ENCODE measurements at places on chromosomes 13 and 19.

DNA sequence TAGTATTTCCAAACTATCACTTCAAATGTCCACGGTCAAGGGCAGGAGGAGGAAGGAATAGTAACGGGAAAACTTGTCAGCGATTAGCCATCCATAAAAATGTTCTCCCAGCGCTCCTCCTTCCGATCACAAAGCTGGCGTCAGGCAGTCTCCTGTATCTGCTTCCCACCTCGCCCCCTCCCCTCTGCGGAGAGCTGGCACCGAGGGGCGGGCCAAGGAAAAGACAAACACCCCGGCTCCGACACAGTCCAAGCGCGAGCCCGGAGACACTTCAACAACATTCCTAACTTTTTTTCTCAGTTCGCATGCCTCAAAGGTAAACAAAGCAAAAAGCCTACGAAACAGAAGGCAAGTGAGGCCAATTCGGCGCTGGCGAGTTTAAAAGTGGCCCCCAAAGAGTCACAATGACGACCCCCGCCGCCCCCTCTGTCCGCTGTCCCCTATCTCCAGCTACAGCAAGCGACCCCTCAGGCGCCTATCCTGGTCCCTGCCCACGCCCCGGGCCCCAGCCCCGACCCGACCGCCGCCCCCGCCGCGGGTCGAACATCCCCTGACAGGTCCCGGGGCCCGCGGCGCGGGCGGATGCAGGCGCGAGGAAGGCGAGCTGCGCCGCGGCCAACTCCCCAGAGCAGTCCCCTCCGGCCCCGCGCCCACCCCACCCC is 736 bp downstream of the SMAD9 start:
- no peak for DNase-seq

- no peak for DNase-seq
Measured at GRCh38 chr19:54141356-54141755, 3.8 kb downstream of the CNOT3 start.

GRCh38 chr13:59012731-59013130 is 1151.0 kb downstream of the DIAPH3 start:
- no peak for DNase-seq

DNA sequence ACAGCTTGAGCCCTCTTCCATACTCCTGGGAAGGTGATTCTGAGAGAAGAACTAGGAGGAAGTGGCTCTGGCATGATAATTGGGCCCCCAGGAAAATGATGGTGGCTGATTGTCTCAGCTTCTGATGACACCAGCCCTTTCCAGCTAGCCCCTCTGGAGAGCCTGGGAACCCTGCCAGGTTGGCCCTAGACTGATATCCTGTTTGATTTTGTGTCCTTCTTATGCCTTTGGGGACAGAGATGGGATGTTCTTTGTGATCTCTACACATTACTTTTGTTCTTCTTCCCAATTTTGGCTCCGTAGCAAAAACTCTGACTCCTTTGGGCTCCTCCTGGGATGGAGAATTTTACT is 39.7 kb downstream of the ERICH6B start:
- DNase-seq: no peak

DNA sequence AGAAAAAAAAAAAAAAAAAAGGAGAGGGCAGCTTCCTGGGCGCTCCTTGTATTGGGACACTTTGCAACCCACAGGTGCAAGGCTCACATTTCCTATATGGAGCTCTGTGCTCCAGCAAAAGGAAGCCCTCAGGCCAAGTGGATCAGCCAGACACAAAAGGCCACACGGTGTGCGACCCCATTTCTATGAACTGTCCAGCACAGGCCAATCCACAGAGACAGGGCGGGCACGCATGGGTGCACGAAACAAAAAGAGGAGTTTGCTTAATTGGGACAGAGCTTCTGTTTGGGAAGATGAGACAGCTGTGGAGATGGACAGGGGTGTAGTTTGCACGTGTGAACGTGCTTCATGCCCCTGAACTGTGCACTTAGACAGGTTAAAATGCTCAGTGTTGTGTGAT is 31.6 kb upstream of the MATK start:
- no peak for DNase-seq

DNA sequence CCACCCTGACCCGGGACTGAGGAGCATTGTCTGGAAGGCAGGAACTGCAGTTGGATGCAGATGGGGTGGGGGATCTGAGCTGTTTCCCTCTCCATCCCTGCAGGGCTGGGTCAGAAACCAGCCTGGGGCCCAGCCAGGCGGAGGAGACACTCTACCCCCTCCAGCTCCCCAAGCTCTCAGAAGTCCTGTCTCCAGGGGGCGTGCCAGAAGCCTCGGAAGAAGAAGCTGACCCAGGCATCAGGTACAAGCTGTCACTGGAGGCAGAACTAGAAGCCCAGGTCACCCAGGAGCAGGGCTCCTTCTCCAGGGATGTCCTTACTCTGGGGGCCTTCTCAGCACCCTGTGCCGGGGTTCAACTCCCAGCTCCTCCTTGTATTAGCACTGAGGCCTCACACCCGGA is 15.5 kb downstream of the SIX5 start:
- DNase-seq: no peak

DNA sequence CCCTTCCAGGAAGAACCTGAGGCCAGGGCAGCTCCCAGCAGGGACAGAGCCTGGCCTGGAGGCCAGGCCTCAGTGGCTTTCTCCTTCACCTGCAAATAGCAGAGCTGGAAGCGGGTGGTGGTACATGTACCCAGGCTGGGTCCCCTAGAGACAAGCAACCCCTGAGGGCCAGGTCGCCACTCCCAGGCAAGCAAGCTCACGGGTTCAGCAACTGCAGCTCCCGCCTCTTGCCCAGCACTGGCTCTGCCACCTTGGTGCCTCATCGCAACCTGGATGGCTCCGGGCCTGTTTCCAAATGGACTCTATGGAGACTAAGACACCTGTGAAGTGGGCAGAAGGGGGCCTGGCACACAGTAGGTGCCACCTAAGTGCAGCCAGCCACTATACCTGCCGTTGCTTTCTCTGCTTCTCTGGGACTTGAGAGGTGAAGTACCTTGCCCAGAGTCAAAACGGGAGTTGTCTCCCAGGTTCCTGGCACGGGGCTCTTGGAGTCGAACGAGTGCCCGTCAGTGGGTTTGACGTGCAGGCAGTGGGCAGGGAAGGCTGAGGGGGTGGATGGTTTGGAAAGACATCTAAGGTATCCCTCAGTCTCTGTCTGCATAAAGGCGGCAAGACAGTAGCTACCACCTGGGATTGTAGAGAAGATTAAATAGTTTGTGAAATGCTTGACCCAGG is 2.4 kb upstream of the PLPP2 start:
- DNase-seq: no peak

GRCh38 chr19:37007587-37008220 is 70.5 kb upstream of the ZNF420 start:
- peak; percentile 3 for DNase-seq

DNA sequence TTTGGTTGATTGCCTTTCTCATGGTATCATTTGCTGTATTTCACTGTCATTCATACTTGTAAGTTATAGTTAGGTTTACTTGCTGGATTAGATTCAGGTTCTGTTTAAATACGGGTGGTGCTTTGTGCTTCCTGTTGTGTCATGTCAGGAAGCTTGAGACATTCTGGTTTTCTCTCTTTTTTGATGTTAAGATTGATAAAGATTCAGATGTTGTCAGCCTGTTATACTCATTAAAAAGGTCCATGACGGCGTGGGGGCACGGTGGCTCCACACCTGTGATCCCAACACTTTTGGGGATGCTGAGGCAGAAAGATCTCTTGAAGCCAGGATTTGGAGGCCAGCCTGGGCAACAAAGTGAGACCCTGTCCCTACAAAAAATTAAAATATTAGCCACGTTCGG is 45.7 kb downstream of the NAA16 start:
- peak; percentile 21 for DNase-seq

- DNase-seq: no peak
Measured at GRCh38 chr19:4539693-4540581, at the start of gene LRG1. Gene LRG1 (minus strand): TSS chr19:4540036. CDS start chr19:4540013, 23 bp downstream.

DNA sequence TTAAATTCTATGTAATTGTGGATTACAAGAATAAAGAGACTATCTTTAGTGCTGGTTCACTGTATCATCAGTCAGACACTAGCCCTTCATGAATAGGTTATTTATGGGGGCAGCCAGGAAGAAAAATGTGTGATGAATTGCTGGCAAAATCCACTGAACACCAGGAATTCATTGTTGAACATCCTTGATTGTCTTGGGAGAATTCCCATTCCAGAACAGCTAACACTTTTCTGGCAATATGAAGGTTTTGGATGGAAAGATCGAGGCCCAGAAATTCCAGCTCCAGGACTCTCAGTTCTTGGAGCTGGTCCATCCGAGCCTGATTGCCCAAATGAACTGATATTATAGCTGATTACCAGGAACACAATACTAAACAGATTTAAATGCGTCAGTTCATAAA is 11.5 kb upstream of the SPART start:
- no peak for DNase-seq

GRCh38 chr13:33073338-33073737 is 57.1 kb downstream of the KL start:
- DNase-seq: no peak

GRCh38 chr13:91168386-91168711 is 179.1 kb upstream of the MIR17HG start:
- DNase-seq: no peak

DNA sequence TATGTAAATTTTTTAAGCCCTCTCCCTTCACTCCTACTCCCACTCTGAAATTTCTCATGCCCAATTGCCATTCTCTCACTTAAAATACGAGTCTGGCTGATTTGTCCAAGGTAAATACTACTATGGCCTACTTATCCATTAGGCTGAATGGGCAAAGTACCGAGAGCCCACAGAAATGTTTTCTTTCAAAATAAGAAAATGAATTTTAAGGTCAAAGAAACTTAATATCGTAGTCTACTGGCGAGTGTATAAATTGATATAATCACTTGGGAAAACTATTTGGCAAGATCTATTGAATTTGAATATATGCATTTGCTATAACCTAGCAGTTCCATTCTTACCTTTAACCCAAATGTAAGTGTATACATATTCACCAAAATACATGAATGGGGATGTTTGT is 32.7 kb downstream of the ZNF45 start:
- DNase-seq: no peak

- DNase-seq: no peak
Measured at GRCh38 chr19:48752496-48753365, at the start of gene FUT1. Gene FUT1 (minus strand): TSS chr19:48752641. CDS start chr19:48751281, 1,360 bp downstream.

Data from T follicular helper cell (primary cell).